ENCODE measurements at places on chromosomes 11 and 22.

DNA sequence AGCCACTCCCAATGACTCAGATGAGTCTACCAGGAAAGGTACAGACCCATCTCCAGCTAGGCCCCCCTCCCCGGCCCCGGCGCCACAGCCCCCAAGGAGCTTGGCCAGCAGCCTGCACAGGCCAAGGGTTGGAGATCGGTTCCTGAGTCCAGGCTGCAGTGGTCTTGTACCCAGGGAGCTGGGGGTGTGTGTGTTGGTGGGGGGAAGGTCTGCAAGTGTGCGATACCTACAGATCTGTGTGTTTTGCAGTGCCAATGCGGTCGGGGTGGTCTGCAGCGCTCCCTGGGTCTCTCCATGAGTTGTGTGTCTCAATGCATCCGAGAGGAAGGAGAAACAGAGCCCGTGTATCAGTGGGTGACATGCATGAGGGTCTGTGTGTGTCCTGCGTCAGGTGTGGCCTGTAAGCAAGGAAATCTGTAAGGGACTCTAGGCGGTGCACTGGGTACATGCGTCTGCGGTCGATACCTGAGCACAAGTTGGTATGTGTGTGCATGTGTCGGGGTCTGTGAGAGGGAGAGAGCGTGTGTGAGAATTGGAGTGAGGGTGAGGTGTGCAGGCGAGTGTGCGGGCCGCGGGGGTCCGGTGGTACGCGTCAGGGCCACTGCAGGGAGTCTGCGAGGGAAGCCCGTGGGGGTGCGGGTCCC is 645 bp downstream of the CDC42BPG start:
- no peak for DNase-seq

- DNase-seq, result no peak
Measured at GRCh38 chr11:46134540-46134939, 13.3 kb upstream of the PHF21A start.

GRCh38 chr22:45268958-45269844 is 15.5 kb upstream of the UPK3A start:
- DNase-seq, result no peak

DNA sequence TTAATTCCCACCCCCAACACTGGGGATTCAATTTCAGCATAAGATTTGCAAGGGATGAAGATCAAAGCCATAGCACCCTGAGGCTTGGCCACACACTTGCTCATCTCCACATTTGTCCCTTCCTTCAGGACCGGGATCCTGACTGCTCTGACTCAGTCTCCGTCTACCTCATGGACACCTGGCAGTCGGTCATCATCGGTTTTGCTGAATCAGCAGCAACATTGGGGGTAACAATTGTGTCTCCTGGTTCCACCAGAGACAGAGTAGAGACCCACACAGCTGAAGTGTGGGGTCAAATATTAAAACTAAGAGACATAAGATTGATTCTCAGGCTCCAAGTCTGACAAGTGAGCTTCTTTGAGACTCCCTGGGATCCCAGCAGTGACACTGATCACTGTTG is 34.6 kb downstream of the GGTLC2 start:
- no peak for DNase-seq

- no peak for DNase-seq
Measured at GRCh38 chr11:134275534-134276395, at the start of gene GLB1L3. GLB1L3 (plus strand) TSS chr11:134276379; CDS start chr11:134276741, 362 bp downstream.

GRCh38 chr11:13189561-13190426 is 87.8 kb upstream of the BMAL1 start:
- DNase-seq, result peak; percentile 18

DNA sequence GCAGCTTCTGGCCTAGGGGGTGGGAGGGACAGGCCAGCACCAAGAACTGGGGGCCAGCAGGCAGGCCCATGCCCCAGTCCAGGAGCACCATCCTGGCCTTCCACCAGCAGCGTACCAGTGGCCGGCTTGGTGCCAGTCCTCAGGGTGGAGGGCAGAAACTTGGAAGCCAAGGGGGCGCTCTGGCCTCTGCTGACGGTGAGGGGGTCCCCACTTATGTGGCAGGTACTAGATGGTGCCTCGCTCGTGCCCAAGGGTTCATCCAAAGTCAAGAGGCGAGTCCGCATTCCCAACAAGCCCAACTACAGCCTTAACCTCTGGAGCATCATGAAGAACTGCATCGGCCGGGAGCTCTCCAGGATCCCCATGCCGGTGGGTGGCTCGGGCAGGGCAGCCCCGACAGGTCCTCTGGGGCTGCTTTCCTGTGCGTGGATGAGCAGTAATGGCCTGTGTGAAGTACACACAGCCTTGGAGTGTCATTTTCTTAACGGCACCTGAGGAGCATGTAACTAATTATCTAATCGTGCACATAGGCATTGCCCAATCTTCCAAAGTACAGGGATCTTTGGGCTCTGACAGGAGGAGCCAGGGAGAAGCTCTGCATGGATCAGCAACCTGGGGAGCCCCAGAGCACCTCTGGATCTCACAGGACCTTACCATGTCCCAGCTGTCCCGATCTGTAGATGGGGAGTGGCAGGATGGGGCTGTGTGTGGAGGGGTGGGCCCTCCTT is 79.1 kb downstream of the MORC2 start:
- DNase-seq, result no peak

DNA sequence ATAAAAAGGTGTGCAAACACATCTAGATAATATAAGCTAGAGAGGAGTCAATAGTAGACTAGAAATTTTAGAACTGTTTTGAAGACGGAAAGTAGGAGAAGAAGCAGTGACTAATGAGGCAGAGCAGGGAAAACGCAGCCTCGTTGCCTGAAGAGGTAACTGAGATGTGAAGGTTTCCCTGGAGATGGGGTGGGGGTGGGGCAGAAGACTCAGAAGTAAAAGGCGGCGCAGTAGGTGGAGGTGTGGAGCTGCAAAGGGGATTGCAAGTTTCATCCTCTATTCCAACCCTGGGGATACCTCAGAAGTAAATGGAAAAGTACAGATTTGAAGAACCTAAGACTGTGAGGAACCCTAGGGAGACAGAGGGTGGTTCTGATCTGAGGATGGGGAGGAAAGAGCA is 109.5 kb downstream of the TMPRSS5 start:
- no peak for DNase-seq

DNA sequence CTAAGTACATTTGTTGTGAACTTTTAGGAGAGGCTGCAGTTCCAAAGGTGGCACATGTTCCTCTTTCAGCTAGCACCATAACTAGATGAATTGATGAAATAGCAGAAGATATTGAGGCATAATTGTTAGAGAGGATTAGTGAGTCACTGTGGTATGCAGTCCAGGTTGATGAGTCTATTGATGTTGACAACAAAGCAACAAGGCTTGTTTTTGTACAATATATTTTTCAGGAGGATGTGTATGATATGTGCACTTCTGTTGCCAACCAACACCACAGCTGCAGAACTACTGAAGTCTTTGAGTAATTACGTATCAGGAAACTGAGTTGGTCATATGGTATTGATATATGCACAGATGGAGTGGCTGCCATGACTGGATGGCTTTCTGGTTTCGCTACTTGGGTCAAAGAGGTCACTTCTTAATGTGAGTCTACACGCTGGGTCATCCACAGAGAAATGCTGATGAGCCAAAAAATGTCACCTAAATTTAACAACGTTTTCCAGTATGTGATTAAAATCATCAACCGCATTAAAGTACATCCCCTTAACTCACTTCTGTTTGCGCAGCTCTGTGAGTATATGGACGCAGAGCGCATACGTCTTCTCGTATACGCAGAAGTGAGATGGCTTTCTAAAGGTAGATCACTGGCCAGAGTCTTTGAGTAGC is 261.3 kb upstream of the ANO5 start:
- no peak for DNase-seq

DNA sequence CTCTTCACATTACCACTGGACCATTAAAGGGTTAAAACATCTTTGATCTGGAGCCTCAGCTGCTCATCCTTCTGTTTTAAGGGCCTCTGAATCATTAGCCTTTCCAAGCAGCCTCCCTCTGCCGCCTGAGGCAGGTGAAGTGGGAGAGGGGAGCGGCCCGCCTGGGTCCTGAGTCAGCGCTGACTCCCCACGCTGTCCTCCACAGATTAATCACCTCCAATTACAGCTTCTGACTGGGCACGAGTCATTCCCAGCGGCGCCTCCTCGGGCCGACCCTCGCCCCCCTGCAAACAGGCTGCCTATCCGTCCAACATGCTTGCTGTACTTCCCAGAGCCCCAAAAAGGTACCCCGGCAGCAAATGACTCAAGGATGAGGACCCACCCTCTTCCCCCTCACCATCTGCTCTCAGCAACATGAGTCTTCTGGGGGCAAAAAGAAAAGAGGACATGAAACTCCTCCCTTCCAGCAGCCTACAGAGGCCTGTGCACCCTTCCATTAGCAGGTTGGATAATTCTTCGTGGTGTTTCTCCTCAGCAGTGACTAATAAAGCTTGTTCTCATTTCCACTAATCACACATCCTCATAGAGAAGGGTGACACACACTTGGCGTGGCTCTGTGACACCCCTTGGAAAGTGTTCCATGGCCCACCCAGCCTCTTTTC is 44.3 kb upstream of the JAM3 start:
- DNase-seq, result no peak

DNA sequence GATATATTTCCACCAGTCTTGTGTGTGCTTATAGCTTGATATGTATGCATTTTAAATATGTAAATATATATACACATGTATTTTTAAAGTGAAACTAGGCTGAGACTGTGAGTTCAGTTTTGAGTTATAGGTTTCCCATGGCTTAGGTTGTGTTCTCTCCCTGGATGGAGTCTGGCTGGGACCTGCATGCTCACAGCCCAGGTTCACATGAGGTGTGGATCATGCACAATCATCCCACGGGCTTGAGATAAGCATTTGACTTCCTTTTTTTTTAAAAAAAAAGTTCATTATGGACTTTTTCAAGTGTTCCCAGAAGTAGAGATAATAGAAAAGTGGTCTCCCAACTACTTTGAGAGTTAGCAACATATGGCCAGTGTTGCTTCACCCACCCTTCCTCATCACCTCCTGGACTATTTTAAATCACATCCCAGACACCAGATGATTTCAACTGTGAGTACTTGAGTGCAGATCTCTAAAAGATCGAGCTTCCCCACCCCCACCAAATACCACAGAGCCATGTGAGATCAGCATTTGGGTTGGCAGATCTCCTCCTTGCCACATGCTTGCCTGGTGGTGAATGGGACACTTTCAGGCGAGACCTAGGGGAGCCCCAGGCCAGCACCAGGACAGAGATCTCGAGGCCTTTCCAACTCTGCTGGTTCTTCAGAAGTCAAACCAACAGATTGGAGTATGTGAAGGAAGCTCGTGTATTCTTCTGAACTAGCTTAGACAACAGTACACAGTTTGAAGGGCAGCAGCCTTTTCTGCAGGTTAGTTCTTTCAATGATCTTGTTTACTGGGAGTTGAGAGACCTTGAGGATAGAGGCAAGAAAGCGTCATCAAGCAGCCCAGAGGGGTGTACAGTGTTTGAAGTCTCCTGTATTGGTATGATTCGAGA is 15.9 kb downstream of the MED15 start:
- DNase-seq, result peak; percentile 65

GRCh38 chr11:128472128-128473089 is 114.9 kb downstream of the ETS1 start:
- no peak for DNase-seq

All from AG09309 (cell line).